Activated T-helper 17 cell treated with anti-CD3 and anti-CD28 coated beads, Interleukin-2, amount 50 U/mL, for 72 hours (primary cell): ENCODE measurements at places on chromosomes 7 and 10. TPM values are rescaled to one million over a fixed set of nuclear protein-coding genes. Genes with fewer than 3 reads are reported as not detected.

DNA sequence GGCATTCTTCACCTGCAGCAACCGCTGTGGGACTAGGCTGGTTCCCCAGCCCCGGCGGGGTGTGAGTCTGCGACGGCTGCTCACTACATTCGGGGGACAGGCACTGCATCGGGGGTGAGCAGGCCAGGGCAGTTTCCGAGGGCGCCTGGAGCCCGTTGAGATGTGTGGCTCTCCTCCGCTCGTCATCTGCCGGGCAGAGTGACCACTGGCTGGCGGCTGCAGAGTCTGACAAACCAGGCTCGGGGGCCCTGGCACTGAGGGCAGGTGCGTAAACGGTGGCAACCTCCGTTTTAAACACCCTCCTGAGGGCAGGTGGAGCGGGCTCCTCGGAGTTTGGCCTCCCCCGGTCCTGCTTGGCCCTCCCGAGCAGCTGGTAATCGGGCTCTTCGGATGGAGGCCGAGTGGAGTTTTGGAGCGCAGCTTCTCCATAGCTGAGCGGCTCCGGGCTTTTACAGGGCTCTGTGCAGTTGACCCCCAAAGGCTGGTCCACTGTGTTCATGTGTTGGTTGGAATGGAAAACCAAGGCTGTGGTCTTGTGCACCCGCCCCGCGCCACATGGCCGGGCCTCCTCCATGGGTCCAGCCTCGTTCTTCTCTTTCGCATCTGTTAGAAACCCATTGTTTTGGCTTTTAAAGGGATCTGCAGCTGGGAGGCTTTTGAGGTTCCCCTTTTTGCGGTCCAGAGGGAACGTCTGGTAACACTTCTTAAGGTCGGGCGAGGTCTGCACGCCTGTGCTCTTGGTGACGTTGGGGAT lies 20.9 kb downstream of the INSYN2A start:
- ATAC-seq, result no peak

LLCFC1 gene
- total RNA-seq, result not detected

CRYGN gene
- total RNA-seq, result not detected

EPO gene
- not detected for total RNA-seq

RET gene
- not detected for total RNA-seq

KCND2 gene
- not detected for total RNA-seq

DNA sequence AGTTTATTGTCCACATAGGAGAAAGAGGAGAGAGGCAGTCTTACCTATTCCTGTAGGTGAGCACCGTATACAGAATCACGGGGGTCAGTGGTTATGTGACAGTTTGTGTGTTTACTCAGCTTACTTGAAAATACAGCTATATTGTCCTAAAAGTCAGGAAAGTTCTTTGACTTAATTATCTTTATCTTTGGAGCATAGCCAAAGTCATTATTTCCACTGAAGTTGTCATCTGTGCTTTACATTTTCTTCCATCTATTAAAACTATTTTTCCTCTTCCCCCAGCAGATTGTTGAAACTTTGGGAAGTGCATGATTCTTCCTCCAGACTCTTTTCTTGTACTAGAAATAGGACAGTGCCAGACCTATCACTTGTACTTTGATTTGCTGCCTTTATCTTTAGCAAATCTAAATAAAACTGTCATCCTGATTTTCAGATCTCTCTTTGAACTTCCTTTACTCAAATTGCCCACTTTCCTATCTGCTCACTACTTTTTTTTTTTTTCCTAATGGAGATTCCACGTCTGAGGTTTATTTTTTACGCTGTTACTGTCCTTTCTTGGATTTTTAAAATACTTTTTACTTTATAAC lies 58.3 kb downstream of the TAF3 start:
- no peak for ATAC-seq

GPER1 gene
- 1.1 TPM for total RNA-seq

FOXP2 gene
- total RNA-seq, result not detected

RHEB gene
- total RNA-seq, result 37.3 TPM

RBM48 gene
- total RNA-seq, result 18.9 TPM

GRCh38 chr7:71193099-71193810 lies 61.3 kb downstream of the GALNT17 start:
- ATAC-seq, result no peak
